ENCODE measurements at places on chromosomes 16 and 17.

- no peak for DNase-seq
These were observed 231.1 kb downstream of the UTP18 start for GRCh38 chr17:51491416-51491815.

GRCh38 chr17:17897442-17897841, 60.7 kb upstream of the SREBF1 start:
- no peak for DNase-seq

DNA sequence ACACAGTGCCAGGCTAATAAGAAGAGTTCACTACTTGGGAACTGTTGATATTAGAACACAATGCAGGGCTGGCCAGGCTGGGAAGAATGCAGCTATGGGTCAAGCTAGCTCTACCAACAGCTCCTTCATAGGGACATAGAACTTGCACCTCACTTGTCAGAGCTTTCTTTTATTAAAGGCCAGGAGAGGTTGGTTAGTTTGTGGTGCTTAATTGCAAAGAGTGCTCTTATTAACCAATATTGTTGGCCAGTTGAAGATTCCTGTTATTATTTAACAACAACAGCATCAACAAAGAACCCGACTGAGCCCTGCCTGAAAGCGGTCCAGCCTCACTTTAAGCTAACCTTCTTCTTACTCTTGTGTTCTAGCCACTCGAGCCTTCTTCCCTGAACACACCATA, 43.4 kb upstream of the ANKFN1 start:
- DNase-seq: no peak

- DNase-seq: no peak
These were observed 20.9 kb downstream of the COIL start for GRCh38 chr17:56939869-56940484.

DNA sequence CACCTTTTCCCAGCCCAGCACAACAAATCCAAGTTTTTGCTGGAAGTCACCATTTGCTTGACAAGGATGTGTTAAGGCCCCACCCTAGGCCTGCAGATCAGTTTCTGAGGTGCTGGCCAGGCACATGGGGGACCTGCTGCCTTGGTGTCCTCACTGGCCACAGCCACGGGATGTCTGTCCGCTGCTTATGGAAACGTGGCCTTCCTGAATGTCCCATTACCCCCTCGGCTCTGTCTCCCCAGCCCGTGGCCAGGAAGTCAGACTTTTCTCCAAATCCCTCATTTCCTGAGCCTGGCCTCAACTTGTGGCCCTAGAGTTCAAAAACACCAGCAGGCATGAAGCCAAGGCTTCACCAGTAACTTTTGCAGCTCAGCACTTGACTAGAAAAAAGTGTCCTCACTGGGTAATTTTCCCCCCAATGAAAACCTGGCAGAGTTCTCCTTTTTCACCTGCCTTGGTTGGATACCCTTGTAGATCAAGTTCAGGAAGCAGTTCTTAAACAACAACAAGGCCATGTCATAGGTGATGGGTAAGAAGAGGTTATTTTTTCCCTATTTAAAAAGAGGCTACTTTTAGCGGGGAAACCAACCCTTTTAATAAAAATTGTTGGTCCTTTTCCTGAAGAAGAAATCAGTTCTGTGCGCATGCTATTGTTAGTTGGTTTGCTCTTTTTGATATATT, 80.8 kb downstream of the SOCS1 start:
- DNase-seq: no peak

DNA sequence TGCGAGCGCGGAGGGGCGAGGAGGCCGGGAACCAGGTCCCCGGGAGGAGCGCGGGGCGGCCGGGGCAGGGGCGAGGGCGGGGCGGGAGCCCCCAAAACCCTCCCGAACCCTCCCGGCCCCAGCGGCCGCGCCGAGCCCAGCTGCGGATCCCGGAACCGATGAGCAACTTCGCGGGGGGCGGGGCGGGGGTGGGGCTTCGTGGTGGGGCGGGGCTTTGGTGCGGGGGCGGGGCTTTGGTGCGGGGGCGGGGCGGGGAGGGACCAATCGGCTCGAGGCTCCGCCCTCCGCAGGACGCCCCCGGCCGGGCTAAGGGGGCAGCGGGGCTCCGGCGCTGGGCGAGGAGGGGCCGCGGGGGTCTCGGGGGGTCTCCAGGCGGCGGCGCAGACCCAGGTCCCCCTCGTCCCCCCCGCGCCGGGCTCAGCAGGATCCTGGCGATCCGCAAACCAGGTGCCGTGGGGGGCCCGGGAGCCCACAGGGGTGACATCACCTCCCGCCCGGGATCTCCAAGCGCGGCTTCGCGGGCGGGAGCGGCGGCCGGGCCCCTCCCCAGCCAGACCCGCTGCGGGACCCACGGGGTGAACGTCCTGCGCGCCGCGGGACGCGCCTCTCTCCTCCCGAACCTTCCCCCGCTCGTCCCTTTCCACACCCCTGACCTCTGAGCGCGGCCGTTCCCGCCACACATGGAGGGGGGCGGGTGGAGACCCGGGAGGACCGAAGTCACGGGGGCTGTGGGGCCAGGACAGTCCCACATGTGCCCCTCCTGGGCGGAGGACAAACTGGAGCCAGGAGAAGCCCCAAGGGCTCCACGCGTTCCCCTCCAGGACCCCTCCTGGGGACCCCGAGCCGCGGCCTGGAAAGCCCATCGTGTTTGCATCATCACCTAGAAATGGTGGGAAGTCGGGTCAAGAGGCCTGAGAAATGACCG, at the start of gene ABR:
Gene ABR, minus strand, starts transcription at position 164 of the 925 bp plus-strand sequence. CDS start 254 bp downstream, outside the sequence.
- peak; percentile 34 for DNase-seq

- no peak for DNase-seq
These were observed 29.8 kb upstream of the ZNF629 start for GRCh38 chr16:30816769-30817168.

- DNase-seq: no peak
These were observed 1327.5 kb upstream of the CDH8 start for GRCh38 chr16:63363738-63364137.

- peak; percentile 14 for DNase-seq
These were observed 56.7 kb downstream of the PLXDC1 start for GRCh38 chr17:39094607-39095308.

GRCh38 chr17:49388290-49388640, 26.2 kb upstream of the ZNF652 start:
- DNase-seq: no peak

- DNase-seq: no peak
These were observed 417.6 kb upstream of the DYNLRB2 start for GRCh38 chr16:80123189-80123588.

DNA sequence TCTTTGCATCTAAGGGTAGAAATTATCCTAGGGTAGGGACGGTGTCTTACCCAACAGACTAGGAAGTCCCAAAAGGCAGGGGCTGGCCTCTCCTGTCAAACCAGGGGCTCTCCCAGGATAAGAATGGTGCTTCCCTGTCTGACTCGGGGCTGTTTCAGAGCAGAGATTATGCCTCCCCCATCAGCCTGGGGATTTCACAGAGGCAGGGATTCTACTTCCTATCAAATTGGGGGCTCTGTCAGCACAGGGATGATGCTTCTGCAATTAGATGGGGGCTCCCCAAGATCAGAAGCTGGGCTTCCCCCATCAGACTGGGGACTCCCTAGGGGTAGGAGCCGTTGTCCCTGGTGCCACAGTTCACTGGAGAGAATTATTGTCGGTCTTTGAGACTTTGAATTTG, 2.3 kb downstream of the NXPH3 start:
- no peak for DNase-seq

DNA sequence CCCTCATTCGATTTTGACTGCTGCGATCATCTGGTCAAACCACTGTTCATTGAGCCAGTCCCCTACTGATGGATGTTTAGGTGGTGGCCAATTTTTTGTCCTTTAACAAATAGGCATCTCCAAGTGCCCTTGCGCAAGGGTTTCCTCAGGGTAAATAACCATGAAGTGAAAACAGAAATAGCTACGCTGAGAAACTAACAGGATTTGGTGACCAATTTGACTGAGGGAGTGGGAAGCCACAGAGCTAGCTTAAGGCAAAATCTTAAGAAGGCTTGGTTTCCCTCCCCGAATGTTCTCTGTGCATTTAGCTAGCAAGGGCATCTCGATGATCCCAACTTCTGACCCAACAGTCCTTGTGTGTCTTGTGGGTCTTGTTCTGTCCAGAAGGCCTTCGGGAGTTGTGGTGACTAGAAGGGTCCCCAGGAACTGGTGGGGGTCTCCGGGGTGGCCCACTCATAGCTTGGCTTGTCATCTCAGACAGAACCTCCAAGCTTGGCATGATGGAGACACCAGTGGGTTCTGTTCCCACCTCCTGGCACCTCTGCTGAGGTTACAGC, 117.2 kb downstream of the SOCS1 start:
- DNase-seq: no peak

DNA sequence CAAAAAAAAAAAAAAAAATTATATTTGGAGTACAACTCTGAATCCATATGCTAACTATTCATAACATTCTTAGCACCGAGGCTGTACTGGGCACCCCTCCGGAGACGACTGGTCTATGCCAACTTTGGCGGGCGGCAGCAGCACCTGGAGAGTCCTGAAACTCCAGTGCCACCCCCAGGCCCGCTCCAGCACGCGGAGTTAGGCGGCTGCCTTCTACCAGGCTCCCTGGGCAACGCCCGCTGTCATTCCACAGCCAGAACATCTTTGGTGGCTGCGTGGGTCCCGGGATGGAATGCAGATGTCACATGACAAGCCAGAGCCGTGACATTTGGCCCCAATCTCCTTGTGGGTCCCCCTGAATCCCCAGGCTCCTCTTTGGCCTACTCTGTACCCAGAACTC, 6.2 kb downstream of the TIMP2 start:
- DNase-seq: no peak

- DNase-seq: no peak
These were observed 558.4 kb downstream of the MAF start for GRCh38 chr16:79042141-79042540.

DNA sequence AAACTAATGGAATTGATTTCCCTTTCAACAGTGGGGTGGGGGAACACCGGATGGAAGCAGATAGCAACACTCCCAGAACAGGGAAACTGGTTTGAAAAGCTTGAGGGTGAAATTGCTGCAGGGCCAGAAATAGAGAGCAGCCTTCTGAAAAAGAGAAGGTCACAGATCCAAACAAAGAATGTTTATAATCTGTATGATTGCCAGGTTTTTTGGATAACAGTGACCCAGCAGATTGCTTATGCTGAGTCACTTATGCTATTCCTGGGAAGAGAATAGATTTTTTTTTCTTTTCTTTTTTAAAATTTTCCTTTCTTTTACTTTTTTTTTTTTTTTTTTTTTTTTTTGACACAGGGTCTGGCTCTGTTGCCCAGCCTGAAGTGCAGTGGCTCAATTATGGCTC, 641.3 kb downstream of the KCNJ2 start:
- no peak for DNase-seq

GRCh38 chr16:1533443-1533951, at the start of gene TMEM204:
Gene TMEM204 (plus strand): TSS chr16:1533666. CDS start chr16:1534276, 610 bp downstream.
- DNase-seq: no peak

DNA sequence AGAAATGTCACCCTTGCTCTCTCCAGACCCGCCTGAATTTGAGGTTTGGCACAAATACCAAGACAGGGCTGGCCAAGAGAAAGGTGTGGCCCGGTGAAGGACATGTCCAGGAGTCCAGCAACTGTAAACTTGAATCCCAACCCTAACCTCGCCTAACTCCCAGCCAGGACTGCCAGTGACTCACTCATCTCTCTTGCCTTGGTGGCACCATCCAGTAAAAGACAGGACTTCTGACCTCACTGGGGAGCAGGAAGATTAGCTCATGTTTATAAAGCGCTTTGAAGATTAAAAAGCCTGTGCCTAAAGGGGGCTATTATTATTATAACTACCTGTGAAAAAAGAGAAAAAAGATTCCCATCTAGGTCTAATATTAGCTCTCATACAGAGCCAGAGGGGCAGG, 335.3 kb downstream of the SOX9 start:
- DNase-seq: no peak

DNA sequence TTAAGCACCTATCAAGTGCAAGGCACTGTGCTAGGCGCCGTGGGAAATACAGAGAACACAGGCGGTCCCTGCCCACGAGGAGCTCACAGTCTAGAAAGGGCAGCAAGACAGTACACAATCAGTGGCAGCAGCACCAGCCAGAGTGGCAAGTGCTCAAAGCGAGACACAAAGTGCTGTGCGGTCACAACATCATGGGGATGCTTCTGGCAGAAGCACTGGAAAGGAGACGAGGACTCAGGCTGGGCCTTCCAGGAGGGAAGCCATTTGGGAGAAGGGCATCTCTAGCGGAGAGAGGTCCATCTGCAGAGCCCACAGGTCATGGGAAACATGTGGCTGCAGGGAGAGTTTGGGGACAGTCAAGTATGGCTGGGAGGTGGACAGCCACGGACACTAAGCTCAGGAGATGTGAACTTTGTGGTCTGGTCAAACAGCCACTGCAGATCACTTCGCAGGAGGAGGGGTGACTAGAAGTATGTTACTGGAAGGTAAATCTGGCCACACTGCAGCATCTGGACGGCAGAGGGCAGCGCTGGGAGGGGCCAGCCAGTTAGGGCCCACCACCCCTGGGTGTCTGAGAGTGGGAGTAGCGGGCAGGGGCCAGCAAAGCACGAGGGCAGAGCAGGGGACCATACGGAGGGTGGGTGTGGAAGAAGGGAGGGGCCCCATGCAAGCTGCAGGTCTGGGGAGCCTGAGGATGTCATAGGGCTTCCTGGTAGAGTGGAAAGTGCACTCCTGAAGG, 71.1 kb downstream of the N4BP1 start:
- no peak for DNase-seq

DNA sequence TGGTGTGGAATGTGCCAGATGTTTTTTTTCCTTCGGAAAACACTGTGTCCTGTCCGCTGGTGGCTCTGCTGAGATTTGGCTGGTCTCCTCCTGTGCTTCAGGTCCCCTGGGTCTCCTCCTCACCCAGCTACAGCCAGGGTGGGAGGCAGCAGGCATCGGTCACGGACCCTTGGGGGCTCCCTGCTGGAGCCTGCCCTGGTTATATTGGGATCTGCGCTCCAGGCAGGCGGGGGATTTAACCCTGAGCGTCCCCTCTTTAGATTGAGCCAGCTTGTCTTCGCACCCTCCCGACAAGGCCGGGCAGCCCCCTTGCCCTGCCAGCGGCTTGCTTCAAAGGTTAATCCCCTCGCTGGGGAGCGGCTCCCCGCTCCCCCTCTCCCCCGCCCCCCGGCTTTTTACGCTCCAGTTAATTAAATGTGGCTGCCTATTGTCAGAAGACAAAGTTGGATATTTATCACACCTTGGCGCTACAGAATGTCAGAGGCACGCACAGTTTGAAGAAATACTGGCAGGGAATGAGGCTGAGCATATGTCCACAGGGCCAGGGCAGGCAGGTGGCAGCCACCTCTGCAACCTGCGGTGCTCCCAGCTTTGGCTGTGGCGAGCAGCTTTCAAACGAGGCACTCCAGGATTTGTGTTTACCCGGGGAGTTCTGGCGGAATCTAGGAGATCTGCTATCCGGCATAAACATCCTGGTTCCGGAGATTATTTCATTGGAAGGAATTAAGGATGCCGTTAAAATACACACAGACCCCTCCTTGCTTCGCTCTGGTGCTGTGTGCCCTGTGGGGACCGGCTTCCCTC, 38.2 kb upstream of the GSE1 start:
- no peak for DNase-seq

GRCh38 chr17:50459756-50460155, 8.9 kb downstream of the CHAD start:
- no peak for DNase-seq

DNA sequence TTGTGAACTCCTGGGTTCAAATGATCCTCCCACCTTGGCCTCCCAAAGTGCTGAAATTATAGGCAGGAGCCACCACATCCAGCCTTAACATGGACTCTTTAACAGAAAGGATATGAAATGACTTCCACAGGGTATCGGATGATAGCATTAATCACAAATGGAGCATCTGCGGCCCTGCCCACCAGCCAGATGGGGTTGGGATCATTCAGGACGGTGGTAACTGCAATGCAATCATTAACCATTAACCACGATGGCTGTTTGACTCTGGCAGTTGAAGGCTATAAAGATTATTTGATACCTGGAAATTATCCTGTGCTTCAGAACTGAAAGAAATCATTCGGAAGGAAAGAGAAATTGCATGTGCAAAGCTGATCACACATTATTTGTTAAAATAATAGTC, 5.3 kb upstream of the CHST5 start:
- DNase-seq: no peak

- DNase-seq: no peak
These were observed 28.2 kb downstream of the SNX20 start for GRCh38 chr16:50652836-50653425.

All from stimulated activated CD8-positive, alpha-beta memory T cell treated with anti-CD3 and anti-CD28 coated beads, Interleukin-4, amount 100 ng/mL, for 24 hours (primary cell).